ENCODE measurements at places on chromosomes 4 and X. TPM values are rescaled to one million over a fixed set of nuclear protein-coding genes. Genes with fewer than 3 reads are reported as not detected.

DNA sequence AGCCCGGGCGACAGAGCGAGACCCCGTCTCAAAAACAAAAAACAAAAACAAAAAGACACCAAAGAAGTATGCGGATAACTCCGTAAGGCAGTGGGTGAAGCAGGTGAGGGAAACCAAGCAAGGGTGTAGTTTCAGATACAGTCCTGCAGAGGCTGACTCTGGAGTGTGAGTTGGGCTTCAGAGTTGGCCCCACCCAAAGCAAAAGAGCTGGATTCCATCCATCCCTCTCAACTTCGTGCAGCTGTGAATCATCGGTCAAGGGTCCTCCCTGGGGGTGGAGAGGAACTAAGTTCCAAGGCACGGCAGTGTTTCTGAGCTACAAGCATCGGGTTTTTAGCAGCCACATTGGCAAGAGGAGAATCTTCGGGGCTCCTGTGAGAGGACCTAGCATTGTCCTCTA lies 43.9 kb upstream of the FAM9A start:
- H3K4me3 ChIP-seq, result no peak overlapping the region
- no peaks in the 10 kb centered on the region for H3K36me3 ChIP-seq
- no peaks in the 10 kb centered on the region for H3K27me3 ChIP-seq
- no peak for DNase-seq

The AMER1 gene
- 5.0 TPM for total RNA-seq

The HPGDS gene
- not detected for total RNA-seq

The FAM47E gene
- total RNA-seq, result 0.55 TPM

DNA sequence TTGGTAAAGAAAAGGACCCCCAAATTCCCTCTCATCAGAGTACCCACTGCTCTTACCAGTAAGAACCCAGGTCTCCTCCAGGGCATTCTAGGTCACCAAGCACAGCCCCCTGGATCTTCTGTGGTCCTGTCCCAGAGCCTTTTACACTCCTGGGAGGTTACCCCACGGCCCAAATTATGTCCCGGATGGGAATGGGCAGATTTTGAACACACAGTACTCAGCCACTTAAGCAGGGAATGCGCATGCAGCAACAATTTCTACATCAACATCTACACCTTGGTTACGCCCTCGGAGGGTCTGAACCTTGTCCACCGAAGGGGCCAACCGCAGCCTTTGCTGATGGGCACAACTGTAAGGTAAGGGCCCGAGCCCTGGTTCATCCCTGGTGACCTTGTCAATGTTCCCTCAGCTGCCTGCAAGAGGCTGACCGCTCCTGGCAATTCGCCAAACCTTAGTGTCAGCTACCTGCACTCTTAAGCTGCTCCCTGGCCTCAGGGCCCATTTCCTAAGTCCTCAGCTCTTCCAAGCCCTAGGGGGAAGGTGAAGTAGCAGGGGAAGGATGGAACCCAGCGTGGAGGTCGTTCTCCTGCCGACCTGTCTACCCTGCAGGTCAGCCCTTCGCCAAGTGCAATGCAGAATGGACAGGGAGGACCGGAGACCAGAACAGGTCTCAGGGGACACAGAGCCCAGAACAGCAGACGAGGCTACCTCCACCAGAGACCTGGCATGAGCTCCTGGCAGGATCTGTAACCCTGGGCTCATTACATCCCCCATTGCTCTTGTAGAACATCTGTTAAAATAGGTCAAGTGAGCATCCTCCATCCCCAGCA lies 5.9 kb downstream of the TIMP1 start:
- DNase-seq, result peak; percentile 80
- peaks cover 4% of the 10 kb centered on the region for H3K36me3 ChIP-seq
- H3K27me3 ChIP-seq, result no peaks in the 10 kb centered on the region

- peaks cover 46% of the 10 kb centered on the region for H3K4me1 ChIP-seq
- H3K36me3 ChIP-seq, result no peaks in the 10 kb centered on the region
- peak overlapping the region; percentile 99 for H3K27ac ChIP-seq
- H3K4me3 ChIP-seq, result peak overlapping the region; percentile 96
Observed at GRCh38 chr4:168631241-168632162, 134.7 kb downstream of the PALLD start.

GRCh38 chrX:29043746-29044145 lies 456.5 kb downstream of the IL1RAPL1 start:
- H3K4me1 ChIP-seq, result no peaks in the 10 kb centered on the region
- no peak overlapping the region for H3K4me3 ChIP-seq
- H3K36me3 ChIP-seq, result no peaks in the 10 kb centered on the region
- DNase-seq, result no peak

DNA sequence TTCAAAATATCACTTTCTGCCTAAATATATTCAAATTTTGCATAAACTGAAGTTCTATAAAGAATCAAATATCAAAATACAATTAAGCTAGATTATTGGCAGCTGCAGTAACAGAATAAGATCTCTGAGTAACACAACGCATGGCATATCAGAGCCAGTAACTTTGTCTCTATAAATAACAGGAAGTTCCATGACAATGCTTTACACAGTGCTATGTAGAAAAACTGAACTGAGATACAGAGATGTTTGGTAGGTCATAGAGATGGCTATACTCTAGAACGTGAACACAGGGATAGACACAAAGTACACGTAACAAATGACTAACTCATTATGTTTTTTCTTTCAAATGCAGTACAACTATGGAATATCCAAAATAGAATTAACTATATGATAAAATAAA lies 18.2 kb downstream of the UBE2D3 start:
- H3K4me1 ChIP-seq, result peaks cover 52% of the 10 kb centered on the region

GRCh38 chrX:68941385-68941952 lies 112.6 kb downstream of the EFNB1 start:
- H3K27ac ChIP-seq, result no peak overlapping the region
- H3K4me3 ChIP-seq, result no peak overlapping the region
- H3K27me3 ChIP-seq, result no peaks in the 10 kb centered on the region
- peaks cover 16% of the 10 kb centered on the region for H3K4me1 ChIP-seq
- no peak for DNase-seq

The NAP1L5 gene
- 5.6 TPM for total RNA-seq

- peaks cover 34% of the 10 kb centered on the region for H3K27me3 ChIP-seq
- no peak overlapping the region for H3K4me3 ChIP-seq
- H3K36me3 ChIP-seq, result no peaks in the 10 kb centered on the region
- no peaks in the 10 kb centered on the region for H3K4me1 ChIP-seq
- no peak for DNase-seq
Observed at GRCh38 chr4:163673848-163674697, 179.6 kb downstream of the TMA16 start.

GRCh38 chr4:156493858-156494257 lies 477.7 kb downstream of the PDGFC start:
- no peak overlapping the region for H3K27ac ChIP-seq
- H3K36me3 ChIP-seq, result peaks cover 3% of the 10 kb centered on the region
- H3K4me3 ChIP-seq, result no peak overlapping the region
- H3K4me1 ChIP-seq, result peaks cover 1% of the 10 kb centered on the region
- no peak for DNase-seq
- no peaks in the 10 kb centered on the region for H3K27me3 ChIP-seq

The TRIM61 gene
- total RNA-seq, result not detected

- no peak overlapping the region for H3K27ac ChIP-seq
- no peaks in the 10 kb centered on the region for H3K27me3 ChIP-seq
- no peak overlapping the region for H3K4me3 ChIP-seq
- no peaks in the 10 kb centered on the region for H3K36me3 ChIP-seq
- H3K4me1 ChIP-seq, result no peaks in the 10 kb centered on the region
Observed at GRCh38 chr4:61400439-61401038, 200.4 kb downstream of the ADGRL3 start.

GRCh38 chrX:19070555-19070994 lies 51.7 kb downstream of the ADGRG2 start:
- no peak overlapping the region for H3K4me3 ChIP-seq
- H3K4me1 ChIP-seq, result peaks cover 2% of the 10 kb centered on the region
- no peaks in the 10 kb centered on the region for H3K27me3 ChIP-seq
- no peaks in the 10 kb centered on the region for H3K36me3 ChIP-seq
- H3K27ac ChIP-seq, result no peak overlapping the region

DNA sequence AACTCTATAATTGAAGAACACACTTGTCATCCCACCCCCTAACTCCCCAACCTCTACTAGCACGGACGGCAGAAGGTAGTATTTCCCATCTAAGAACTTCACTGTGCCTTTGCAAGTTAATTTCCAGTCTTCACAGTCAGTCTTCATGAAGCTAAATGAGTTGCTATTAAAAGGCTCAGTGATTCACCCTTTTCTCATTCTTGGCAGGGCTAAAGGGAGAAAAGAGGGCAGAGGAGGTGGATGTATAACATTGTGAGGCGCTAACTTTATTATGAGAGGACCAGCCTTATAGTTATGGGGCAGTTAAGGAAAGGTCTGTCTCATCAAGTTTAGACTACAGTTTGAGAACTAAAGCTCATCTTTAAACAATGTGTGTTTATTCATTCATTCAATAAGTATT lies 161.0 kb upstream of the S100G start:
- H3K4me3 ChIP-seq, result no peak overlapping the region
- peaks cover 23% of the 10 kb centered on the region for H3K4me1 ChIP-seq
- no peak overlapping the region for H3K27ac ChIP-seq

The SMIM10 gene
- total RNA-seq, result 3.3 TPM

The ABHD18 gene
- 9.5 TPM for total RNA-seq

GRCh38 chr4:93897559-93897958 lies 69.0 kb downstream of the ATOH1 start:
- H3K4me1 ChIP-seq, result no peaks in the 10 kb centered on the region
- H3K27ac ChIP-seq, result no peak overlapping the region
- peaks cover 46% of the 10 kb centered on the region for H3K27me3 ChIP-seq
- no peak for DNase-seq
- H3K4me3 ChIP-seq, result no peak overlapping the region
- H3K36me3 ChIP-seq, result no peaks in the 10 kb centered on the region

The ZFYVE28 gene
- 3.3 TPM for total RNA-seq

The ARMCX4 gene
- total RNA-seq, result 16.8 TPM

- H3K27me3 ChIP-seq, result no peaks in the 10 kb centered on the region
- H3K4me1 ChIP-seq, result peaks cover 55% of the 10 kb centered on the region
- H3K27ac ChIP-seq, result no peak overlapping the region
- H3K36me3 ChIP-seq, result no peaks in the 10 kb centered on the region
- no peak overlapping the region for H3K4me3 ChIP-seq
Observed at GRCh38 chrX:150573106-150573505, 4.7 kb downstream of the MTM1 start.

GRCh38 chr4:26757751-26758150 lies 102.9 kb upstream of the STIM2 start:
- peaks cover 13% of the 10 kb centered on the region for H3K36me3 ChIP-seq
- H3K4me1 ChIP-seq, result no peaks in the 10 kb centered on the region
- no peaks in the 10 kb centered on the region for H3K27me3 ChIP-seq
- DNase-seq, result no peak

GRCh38 chr4:151760002-151760401 lies 805 bp downstream of the GATB start:
- no peak for DNase-seq
- H3K36me3 ChIP-seq, result peaks cover 9% of the 10 kb centered on the region
- H3K4me1 ChIP-seq, result peaks cover 10% of the 10 kb centered on the region
- H3K4me3 ChIP-seq, result peak overlapping the region; percentile 98
- peaks cover 24% of the 10 kb centered on the region for H3K27me3 ChIP-seq

DNA sequence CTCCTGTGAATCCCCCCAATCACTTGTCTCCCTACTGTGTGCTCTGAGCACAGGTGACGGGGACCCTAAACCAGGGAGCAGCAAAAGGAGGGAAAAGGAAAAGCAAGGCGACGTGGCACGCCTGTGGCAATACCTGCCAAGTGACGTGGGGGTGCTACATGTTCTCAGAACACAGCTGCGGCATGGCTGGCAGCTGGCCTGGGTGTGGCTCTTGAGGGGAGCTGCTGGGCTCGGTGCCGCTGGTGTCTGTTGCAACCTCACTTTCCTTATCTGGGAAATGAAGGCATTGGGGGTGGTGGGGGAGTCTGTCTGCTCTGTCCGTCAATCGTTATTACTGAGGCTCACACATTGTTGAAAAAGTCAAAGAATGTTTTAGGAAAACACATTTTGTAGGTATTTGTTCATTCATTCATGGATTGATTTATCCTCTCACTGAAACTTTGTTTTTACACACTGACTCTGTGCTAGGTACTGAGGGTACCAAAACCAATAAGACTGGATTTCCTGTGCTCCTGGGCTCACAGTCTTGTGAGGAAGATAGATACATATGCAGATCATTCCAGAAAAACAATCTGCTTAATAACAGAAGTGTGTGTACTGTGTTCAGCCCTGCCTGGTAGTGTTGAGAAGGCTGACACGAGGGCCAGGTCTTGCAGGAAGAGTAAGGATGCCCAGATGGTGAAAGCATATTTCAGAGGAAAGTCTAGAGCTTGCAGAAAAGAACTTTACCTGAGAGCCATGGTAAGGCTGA lies 217.6 kb downstream of the PTTG2 start:
- peaks cover 3% of the 10 kb centered on the region for H3K4me1 ChIP-seq
- DNase-seq, result no peak
- H3K36me3 ChIP-seq, result no peaks in the 10 kb centered on the region
- no peaks in the 10 kb centered on the region for H3K27me3 ChIP-seq
- no peak overlapping the region for H3K4me3 ChIP-seq
- H3K27ac ChIP-seq, result no peak overlapping the region

DNA sequence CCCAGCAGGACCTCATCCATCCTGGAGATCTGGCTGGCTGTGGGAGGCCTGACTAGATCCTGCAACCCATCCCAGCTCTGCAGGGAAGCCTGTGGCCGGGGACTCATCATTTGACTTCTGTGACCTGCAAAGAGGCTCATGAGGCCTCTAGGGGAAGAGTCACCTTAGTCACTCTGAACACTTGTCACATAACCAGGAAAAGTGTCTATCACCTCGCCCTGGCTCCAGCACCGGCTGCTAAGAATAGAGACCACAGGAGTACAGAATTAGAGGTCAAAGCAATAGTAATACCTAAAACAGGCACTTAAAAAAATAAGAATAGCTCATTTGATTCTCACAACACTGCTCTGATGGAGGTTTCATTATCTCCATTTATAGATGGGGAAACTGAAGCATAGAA lies 3.8 kb upstream of the NSG1 start:
- peaks cover 7% of the 10 kb centered on the region for H3K4me1 ChIP-seq
- DNase-seq, result no peak
- H3K27me3 ChIP-seq, result peaks cover 58% of the 10 kb centered on the region
- no peaks in the 10 kb centered on the region for H3K36me3 ChIP-seq

The TAF9B gene
- total RNA-seq, result 19.9 TPM

- peaks cover 35% of the 10 kb centered on the region for H3K27me3 ChIP-seq
- no peaks in the 10 kb centered on the region for H3K4me1 ChIP-seq
- no peak for DNase-seq
- no peak overlapping the region for H3K4me3 ChIP-seq
Observed at GRCh38 chr4:41624765-41625164, 86.8 kb downstream of the LIMCH1 start.

- H3K4me1 ChIP-seq, result no peaks in the 10 kb centered on the region
- peaks cover 9% of the 10 kb centered on the region for H3K27me3 ChIP-seq
- DNase-seq, result no peak
- H3K27ac ChIP-seq, result no peak overlapping the region
Observed at GRCh38 chr4:111854494-111855087, 290.7 kb upstream of the FAM241A start.

The NDNF gene
- total RNA-seq, result 0.24 TPM

DNA sequence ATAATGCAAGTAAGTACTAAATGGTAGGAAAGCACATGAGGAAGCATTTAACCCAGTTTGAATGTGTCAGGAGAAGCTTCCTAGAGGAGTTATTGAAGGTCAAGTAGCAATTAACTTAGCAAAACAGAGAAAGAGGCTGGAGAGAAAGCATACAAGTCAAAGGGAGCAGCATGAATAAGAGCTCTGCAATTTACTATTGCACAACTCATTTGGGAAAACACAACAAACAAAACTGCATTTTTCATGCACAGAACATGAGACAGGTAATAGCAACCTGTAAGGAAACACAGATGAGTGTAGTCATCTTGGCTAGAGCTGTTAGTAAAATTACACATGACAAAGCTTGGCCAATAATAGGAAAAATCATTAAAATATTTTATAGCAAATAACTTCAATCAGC lies 538.1 kb downstream of the PPP4R3C start:
- H3K4me1 ChIP-seq, result peaks cover 5% of the 10 kb centered on the region
- no peak overlapping the region for H3K27ac ChIP-seq
- DNase-seq, result no peak
- H3K36me3 ChIP-seq, result no peaks in the 10 kb centered on the region

The IQCM gene
- total RNA-seq, result not detected
